ENCODE measurements at places on chromosomes 5 and 9. TPM values are rescaled to one million over a fixed set of nuclear protein-coding genes. Genes with fewer than 3 reads are reported as not detected.
A peak's percentile ranks its signal among the peaks of the same experiment; 100 is the strongest.

DNA sequence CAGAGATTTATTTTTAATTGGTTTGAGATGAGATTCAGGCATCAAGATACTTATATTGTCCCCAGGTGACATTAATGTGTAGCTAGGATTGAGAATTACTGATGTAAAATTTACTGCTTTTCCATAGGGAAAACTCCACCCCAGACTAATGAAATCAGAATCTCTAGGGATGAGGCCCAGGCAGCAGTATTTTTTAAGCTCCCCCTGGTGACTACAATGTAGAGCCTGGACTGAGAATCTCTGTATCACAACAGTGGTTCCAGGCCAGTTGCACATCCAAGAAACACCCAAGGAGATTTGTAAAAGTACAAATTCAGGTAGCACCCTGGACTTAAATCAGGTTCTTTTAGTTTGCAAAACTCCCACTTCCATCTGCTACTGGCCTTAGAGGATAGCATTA lies 185.7 kb downstream of the MARCHF11 start:
- H3K36me3 ChIP-seq, result no peaks in the 10 kb centered on the region
- H3K4me3 ChIP-seq, result no peak overlapping the region
- no peak overlapping the region for H3K27ac ChIP-seq
- no peak for DNase-seq

- H3K27ac ChIP-seq, result no peak overlapping the region
- no peak for DNase-seq
- H3K27me3 ChIP-seq, result no peaks in the 10 kb centered on the region
- peaks cover 54% of the 10 kb centered on the region for H3K4me1 ChIP-seq
Observed at GRCh38 chr9:91172329-91172728, 189.4 kb downstream of the AUH start.

DNA sequence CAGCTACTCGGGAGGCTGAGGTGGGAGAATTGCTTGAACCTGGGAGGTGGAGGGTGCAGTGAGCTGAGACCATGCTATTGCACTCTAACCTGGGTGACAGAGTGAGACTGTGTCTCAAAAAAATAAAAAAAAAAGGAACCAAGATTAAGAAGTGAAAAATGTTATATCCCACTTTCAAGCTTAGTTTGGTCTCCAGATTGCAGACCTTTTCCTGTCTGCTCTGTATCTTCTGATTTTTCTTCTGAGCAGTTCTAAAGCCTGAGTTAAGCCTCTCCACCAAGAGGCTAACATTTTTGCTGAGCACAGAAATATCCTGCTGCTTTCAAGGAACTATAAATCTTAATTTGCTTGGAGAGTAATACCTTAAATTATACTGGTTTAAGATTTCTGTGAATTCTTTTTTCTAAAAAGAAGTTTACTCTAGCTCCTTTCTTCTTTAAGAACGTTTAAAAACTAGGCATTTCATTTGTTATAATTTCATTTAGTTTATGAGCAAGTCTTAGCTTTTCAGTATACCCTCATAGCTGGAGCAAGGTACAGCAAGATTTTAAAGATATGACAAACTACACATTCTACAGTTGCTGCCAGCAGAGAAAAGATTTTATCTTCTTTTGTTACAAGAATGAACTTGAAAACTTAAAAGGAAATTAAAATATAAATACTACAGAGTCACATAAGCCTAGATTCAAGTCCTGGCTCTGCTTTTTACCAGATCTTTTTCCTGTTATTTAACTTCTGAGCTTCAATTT lies 55.0 kb downstream of the GARNL3 start:
- H3K27ac ChIP-seq, result no peak overlapping the region
- H3K4me3 ChIP-seq, result no peak overlapping the region
- peaks cover 10% of the 10 kb centered on the region for H3K4me1 ChIP-seq
- no peak for DNase-seq
- peaks cover 6% of the 10 kb centered on the region for H3K27me3 ChIP-seq

DNA sequence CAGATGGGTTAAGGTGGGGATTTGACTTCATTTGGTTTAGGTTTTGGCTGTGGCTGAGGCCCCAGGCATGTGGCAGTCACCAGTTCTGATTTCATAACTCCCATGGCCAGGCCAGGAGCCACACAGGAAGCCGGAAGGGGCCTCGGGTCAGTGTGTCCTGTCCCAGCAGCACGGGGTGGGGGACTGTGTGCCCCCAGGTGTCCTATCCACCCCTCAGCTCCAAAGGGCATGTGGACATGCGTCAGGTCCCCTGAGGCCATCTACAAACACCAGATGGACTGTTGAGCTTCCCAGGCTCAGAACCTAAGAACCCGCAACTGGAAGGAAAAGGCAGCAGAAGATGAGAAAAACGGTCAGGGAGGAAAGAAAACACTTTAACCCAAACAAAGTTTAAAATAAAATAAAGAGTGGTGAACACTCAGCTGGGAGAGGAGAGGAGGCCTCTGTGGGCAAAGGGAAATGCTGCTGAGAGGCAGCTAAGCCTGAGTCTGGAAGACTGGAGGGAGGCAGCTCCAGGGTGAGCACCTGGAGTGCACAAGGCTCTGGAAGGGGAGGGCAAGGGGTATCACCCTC lies 260.8 kb downstream of the AUH start:
- peaks cover 52% of the 10 kb centered on the region for H3K36me3 ChIP-seq
- peak; percentile 51 for DNase-seq
- peak overlapping the region; percentile 64 for H3K4me3 ChIP-seq
- peak overlapping the region; percentile 90 for H3K27ac ChIP-seq
- no peaks in the 10 kb centered on the region for H3K27me3 ChIP-seq
- H3K4me1 ChIP-seq, result peaks cover 79% of the 10 kb centered on the region

TEX48 gene
- total RNA-seq, result 0.73 TPM

Data from activated CD8-positive, alpha-beta memory T cell treated with anti-CD3 and anti-CD28 coated beads, Interleukin-2, amount 10 ng/mL, durations not matched to agents 7 days and 5 days (primary cell).